Stimulated activated CD4-positive, alpha-beta T cell treated with anti-CD3 and anti-CD28 coated beads, Interleukin-2, amount 100 ng/mL, for 4 hours (primary cell): ENCODE measurements at places on chromosomes 16 and 17.

DNA sequence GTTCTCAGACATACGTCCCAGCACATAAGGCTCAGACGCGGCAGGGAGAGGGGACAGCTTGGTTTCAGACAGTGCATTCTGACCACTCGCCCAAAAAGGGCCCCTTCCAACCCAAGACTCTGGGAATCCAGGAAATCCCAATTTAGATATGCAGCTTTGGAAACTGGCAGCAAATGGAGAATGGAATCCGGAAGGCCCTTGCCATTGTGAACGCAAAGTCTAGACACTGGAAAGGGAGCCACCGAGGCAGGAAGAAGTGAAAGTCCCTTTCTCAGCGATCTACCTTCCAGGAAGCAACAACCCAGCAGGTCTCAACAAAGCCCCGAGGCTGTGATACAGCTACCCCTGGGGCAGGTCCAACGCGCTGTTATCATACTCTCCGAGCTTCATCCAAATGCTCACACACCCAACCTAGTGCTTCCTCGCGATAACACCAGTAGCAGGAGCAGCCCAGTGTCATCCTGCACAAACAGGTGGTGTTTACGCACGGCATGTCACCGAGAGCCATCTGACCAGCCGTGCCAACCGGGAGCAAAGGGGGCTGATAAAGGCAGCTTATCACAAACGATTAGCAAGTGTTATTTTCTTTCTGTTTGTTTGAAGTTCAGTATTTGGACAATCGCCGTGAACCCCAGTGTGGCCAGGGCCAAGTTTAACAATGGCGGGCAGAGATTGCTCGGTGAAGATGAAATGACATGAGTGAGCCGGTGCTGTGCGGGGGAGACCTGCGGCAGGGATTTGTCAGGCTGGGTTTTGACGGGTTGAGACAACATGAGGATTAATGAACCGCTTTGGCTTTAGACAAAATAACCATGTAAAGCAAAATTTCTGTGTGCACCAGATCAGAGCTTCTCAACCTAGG lies 240.6 kb downstream of the FOXL1 start:
- no peak for DNase-seq

- DNase-seq = no peak
Measured at GRCh38 chr17:83096401-83097224, 17.2 kb downstream of the METRNL start.

DNA sequence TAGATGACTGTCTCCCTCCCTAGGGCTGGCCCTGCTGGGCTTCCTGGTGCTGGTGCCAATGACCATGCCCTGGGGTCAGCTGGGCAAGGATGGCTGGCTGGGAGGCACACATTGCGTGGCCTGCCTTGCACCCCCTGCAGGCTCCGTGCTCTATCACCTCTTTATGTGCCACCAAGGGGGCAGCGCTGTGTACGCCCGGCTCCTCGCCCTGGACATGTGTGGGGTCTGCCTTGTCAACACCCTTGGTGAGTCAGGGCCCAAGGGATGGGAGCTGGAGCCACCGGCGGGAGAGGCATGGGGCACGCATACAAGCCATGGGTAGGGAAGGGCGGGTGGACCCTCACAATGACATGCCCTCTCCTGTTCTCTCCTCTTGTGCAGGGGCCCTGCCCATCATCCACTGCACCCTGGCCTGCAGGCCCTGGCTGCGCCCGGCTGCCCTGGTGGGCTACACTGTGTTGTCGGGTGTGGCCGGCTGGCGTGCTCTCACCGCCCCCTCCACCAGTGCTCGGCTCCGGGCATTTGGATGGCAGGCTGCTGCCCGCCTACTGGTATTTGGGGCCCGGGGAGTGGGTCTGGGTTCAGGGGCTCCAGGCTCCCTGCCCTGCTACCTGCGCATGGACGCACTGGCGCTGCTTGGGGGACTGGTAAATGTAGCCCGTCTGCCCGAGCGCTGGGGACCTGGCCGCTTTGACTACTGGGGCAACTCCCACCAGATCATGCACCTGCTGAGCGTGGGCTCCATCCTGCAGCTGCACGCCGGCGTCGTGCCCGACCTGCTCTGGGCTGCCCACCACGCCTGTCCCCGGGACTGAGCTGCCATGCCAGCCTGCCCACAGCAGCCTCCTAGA lies 2.2 kb downstream of the PAQR4 start:
- DNase-seq = no peak

DNA sequence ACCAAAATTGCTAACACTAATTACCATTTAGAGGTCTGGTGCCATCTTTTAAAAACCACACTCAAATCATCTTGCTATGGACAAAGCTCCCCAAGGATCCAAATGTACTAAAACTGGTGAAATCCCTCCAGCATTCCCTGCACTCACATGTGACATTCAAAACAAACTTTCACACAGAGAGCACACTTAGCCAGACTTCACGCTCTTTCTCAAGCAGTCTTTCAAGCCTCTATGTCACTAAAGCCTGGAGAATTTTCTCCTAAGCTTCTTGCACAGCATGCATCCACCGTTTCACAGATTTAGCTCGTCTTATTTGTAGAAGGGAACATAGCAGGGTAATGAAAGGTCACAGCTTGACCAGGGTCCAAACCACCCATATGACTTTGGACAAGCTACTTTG lies 19.3 kb downstream of the CMTM3 start:
- no peak for DNase-seq

- no peak for DNase-seq
Measured at GRCh38 chr16:65069766-65070165, 52.1 kb downstream of the CDH11 start.
